CD4-positive, alpha-beta T cell treated with Interleukin-4 for 1 hour (primary cell): ENCODE measurements at places on chromosomes 13 and 19.

- DNase-seq = no peak
Observed at GRCh38 chr13:113649212-113649611, 8.8 kb downstream of the ATP4B start.

DNA sequence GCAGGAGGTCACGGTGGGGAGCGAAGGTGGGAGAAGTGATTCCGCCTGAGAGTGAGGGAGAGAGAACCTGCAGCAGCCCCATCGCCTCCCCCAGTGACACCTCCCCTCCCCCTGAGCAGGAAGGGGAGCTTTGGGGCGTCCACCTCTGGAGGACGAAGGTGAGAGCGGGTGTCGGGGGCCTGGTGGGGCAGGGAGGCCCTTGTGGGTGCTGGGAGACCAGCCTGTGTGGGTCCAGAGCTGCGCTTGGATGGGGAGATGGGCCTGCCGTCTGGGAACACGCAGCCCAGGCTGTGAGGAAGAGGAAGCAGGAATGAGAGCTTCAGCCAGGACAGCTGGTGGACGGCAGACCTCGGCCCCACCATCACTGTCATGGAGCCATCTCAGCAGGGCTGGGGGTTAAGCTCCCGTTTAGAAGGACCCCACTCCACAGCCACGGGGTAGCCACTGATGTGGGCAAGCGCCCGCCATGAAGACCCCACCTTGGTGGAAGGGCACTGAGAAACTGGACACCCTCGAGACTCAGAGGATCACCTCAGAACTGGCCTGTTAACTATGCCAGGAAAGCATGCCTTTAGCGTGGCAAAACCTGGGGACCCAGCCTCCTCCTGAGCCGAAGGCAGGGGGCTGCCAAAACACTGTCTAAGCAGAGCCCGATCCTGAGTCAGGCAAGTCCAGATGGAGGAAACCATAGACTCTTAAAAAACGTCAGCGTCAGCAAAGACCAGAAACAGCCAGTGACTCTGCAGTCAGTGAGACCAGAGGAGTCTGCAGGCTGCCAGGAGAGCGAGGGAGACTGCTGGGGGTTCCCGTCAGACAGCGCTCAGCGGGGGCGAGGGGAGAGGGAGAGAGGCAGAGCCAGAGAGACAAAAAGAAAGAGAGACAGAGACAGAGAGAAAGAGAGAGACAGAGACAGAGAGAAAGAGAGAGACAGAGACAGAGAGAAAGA lies 6.4 kb upstream of the PROZ start:
- DNase-seq = peak; percentile 26

- no peak for DNase-seq
Observed at GRCh38 chr13:105960326-105960725, 575.1 kb downstream of the EFNB2 start.

DNA sequence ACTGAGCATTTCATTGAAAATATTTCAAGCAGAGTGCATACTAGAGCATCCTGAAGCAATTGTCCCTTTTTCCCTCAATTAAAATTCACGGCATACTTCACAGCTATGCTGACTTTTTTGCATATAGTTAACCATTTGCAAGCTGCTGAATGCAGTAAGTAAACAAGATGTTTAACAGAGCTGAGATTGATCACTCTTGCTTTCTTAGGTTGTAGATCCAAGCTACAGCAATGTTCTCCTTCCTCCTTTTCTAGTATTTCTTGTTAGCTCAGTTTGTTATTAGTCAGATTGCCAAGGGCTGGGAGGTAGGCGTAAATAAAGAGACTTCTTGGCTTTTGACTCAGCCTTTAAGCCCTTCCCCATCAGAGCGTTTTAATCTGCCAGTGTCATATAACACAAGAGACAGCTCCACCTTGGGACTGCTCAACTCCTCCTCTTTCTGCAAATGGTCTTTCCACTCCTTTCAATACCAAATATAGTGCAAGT lies at the start of gene SLITRK6:
TSS of gene SLITRK6 (minus strand) at position 323 of the 486 bp plus-strand sequence. CDS start 2,911 bp downstream, outside the sequence.
- no peak for DNase-seq

- DNase-seq = no peak
Observed at GRCh38 chr13:34151885-34152284, 333.9 kb downstream of the RFC3 start.

DNA sequence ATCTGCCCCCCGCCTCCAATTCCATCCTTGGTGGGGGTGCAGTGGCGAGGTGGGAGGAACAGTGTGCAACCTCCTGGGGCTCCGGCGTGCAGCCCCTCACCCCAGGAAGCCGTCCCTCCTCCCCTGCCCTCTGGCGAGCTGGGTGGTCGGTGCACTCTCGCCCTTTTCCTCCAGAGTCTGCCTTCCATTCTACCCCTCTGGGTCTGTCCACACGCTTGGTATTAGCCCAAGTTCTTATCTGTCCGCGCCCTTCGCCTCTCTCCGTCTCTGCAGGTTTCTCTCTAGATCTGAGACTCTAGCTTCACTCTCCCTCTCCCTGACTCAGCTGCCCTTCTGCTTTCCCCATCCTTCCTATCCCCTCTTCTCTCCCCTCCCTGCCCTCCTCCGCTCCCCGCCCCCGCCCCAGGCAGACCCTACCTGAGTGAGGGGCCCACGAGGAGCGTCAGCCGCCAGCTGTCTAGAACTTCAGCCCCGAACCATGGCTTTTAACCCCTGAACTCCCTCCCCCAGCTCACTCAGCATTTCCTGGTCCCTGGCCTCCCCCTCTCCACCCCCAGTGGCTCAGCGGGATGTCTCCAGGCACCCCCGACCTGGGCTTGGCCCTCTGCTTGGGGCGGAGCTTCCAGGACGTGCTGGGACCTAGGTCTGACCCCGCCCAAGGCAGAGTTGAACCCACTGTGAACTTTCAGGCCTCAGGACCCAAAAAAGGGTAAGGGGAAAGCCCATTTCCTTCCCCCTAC lies 499 bp upstream of the KLK13 start:
- DNase-seq = no peak

DNA sequence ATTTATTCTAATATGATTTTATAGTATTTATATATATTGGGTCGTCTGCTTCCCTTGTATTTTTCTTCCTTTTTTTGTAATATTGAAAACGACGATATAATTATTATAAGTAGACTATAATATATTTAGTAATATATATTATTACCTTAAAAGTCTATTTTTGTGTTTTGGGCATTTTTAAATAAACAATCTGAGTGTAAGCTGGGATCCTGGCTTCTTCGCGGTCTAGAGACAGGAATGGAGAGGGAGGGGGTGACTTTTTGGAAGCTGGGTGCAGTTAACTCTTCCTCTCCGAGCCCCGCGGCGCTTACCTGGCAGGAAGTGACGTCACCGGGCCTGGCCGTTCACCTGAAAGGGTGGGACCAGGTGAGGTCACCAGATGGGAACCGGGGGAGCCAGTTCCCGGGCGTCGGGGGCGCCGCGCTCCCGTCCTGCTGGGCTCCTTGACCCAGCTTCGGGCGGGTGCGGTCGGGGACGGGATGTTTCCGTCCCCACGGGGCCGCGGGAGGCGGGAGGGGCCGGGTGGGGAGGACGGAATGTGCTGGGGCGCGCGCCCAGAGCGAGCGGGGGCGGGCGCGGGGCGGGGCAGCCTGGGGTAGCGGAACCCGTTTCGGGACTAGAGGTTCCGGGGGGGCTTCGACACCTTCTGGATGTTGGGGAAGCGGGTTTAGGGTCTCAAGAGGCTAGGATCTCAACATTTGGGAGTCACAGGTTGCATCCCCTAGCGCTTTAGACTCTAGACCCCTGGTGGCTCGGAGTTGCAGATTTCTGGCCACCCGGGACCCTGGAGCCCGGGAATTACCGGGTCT lies 2.8 kb downstream of the ZFP36 start:
- peak; percentile 95 for DNase-seq

GRCh38 chr19:6047741-6048251 lies 62.5 kb downstream of the RFX2 start:
- DNase-seq = no peak

DNA sequence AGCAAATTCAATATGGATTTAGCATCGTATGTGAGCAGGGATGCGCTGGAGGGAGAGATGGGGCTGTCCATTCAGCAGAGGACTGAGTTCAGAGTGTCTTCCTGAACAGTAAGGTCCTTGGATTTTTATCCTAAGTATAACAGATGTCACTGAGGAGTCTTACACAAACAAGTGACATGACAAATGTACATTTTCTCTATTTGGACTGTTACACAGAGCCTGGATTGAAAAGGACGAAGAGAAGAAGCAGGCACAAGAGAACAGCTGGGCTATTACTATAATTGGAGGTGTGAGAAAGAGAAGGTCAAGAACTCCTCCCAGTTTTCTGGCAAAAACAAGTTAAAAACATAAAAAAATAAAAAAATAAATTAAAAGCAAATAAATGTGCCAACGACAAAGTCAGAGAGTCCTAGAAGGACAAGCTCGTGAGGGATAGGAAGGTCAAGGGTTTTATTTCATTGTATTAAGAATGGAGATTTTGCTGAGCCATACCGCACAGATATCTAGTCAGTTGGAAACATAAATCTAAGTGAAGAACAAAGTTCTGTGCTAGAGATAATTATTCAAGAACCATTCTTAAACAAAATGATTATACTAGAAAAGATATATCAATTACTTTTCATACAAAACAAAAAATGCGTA lies 1186.3 kb downstream of the EFNB2 start:
- no peak for DNase-seq

GRCh38 chr13:94233401-94233800 lies 246.1 kb downstream of the DCT start:
- DNase-seq = no peak

GRCh38 chr13:20231839-20232555 lies at the start of gene GJB6:
Gene GJB6 (minus strand): TSS chr13:20232319. CDS start chr13:20223480, 8,839 bp downstream.
- peak; percentile 14 for DNase-seq

- DNase-seq = no peak
Observed at GRCh38 chr13:73981595-73981994, 152.6 kb downstream of the KLF12 start.

GRCh38 chr13:111898956-111899713 lies 167.8 kb upstream of the SOX1 start:
- DNase-seq = no peak

DNA sequence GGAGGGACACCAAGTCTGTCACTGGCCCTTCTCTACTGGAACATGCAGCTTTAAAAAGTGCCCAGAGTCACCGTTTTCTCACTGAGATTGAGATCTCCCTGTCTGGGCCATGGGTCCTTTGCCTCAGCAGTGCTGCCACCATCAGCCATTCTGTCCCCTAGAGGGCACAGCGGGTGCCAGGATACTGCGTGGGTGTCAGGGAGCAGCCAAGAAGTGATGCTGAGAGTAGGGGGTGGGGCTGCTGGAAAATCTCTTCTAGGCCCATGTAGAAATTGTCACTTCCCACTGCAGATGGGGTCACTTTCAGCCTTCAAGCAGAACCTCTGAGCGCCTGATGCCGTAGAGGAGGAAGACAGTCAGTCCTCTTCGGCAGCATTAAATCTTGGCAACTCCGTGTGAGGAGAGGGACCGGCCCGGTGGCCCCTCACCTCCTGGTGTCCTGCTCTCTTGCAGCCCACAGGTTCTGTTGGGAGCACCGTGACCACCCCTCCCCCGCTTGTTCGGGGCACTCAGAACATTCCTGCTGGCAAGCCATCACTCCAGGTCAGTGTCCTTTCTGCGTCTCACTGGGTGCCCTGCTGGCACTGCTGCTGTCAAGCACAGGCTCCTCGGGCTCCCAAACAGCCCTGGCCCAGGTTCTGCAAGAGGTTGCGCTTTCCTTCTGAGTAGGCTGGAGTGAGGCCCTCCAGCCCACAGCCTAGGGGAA lies 21.4 kb downstream of the TSSK6 start:
- DNase-seq = no peak

- DNase-seq = no peak
Observed at GRCh38 chr19:16801600-16802013, 27.6 kb upstream of the SIN3B start.

DNA sequence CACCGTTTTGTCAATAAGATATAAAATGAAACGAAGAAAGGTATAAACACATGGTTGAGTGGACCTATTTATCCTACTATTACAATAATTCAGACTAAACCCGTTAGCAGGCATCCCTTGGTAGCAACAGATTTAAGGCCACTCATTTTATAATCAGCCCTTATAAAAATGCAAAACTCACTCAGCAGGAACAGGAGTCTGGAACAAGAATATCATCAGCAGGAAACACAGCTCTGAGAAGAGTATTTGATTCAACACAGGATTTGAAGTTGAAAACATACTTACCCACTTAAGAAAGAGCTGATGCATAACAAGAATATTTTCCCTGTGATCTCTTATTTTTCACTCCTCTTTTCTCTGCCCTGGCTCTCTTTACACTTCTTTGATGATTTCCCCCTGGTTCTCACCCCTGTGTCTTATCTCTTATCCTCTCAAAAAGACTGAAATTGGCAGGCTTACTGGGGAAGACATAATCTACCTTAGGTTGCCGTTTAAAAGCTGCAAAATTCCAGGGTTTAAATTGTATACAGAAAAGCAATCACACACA lies 1722.7 kb downstream of the SLITRK5 start:
- no peak for DNase-seq

DNA sequence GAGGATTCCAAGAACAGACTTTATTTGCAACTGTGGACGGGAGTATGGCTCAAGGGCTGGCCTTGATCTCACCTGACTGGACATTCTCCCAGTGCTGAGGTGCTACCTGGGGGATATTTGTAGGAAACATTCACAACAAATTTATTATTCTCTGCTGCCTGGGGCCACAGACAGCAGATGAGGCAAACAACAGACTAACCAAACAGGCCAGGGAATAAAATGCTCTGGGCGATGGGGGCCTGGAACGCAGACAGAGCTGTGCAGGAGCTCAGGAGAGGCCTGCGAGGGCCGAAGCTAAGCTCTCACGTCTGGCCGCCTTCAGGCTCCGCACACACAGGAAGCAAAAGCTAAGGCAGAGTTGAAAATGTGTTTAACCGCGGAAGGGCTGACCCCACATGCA lies 7.8 kb downstream of the PLPP2 start:
- DNase-seq = no peak

- DNase-seq = no peak
Observed at GRCh38 chr19:1070931-1071791, 4.2 kb downstream of the ARHGAP45 start.

DNA sequence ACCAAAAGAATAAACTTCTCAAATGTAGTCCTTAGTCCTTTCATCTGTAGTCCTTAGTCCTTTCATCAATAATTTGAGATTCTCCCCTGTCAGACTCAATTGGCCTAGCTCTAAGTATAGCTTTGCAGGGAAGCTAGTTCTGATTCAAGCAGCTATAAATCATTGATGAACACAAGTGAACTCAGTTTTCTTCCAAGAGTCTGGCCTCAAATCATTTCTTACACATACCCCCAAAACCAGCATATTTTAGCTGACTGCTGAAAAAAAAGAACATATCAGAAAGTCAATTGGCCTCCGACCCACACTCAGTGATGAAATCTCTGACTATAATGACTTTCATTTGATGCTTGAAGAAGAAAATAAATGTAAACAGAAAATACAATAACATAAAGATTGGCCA lies 64.9 kb downstream of the TNFSF11 start:
- DNase-seq = no peak

DNA sequence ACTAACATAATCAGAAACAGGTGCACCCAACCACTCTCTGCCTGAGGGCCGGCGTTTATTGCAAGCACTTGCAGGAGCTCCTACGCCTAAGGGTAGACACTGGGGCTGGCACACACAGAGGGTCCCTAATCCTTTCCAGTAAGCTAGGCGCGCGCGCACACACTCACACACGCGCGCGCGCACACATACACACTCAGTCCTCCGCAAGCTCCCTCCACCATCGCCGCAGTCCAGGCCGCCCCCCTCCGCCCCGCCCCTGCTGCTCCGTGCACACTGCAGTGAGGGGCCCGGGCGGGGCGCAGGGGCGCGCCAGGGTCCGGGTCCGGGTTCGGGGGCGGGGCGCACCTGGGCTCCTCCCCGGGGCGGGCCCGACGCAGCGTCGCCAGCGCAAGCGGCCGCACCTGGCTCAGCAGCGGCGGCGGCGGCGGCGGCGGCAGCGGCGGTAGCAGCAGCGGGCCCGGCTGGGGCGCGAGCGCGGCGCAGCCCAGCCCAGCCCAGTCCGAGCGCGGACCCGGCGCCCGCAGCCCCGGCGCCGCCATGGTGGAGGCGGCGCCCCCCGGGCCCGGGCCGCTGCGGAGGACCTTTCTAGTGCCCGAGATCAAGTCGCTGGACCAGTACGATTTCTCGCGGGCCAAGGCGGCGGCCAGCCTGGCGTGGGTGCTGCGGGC lies at the start of gene CAMSAP3:
TSS of gene CAMSAP3 (plus strand) at position 398 of the 668 bp plus-strand sequence. CDS start at position 538, 140 bp downstream.
- DNase-seq = peak; percentile 33
